ENCODE measurements at places on chromosomes 13 and 19. TPM values are rescaled to one million over a fixed set of nuclear protein-coding genes. Genes with fewer than 3 reads are reported as not detected.

The PNMA8A gene
- total RNA-seq, result 10.1 TPM

The IGFL1 gene
- 2.9 TPM for total RNA-seq

The GAS6 gene
- 111 TPM for total RNA-seq

GRCh38 chr19:16062789-16063188 lies 13.5 kb upstream of the TPM4 start:
- no peak overlapping the region for H3K27ac ChIP-seq
- no peaks in the 10 kb centered on the region for H3K27me3 ChIP-seq
- peak; percentile 44 for DNase-seq
- H3K36me3 ChIP-seq, result no peaks in the 10 kb centered on the region

DNA sequence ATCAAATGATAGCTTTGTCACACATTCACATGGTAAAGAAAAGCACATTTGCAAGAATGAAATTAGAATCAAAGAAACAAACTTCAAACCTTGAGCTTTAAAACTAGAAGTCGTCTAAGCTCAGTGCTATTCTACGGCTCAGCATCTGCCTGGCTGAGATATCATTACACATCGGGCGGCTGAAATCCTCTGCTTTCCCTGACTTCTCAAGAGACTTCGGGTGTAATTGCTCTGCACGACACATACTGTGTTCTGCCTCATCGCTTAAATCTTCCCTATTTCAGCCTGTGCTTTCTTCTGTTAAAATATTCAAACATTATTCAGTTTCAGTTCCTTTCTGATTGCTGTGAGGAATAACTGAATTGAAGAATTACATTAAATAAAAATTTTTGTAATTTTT lies 265.3 kb downstream of the NALCN start:
- peaks cover 5% of the 10 kb centered on the region for H3K36me3 ChIP-seq
- peak overlapping the region; percentile 44 for H3K4me3 ChIP-seq
- peak overlapping the region; percentile 86 for H3K27ac ChIP-seq
- H3K27me3 ChIP-seq, result no peaks in the 10 kb centered on the region

DNA sequence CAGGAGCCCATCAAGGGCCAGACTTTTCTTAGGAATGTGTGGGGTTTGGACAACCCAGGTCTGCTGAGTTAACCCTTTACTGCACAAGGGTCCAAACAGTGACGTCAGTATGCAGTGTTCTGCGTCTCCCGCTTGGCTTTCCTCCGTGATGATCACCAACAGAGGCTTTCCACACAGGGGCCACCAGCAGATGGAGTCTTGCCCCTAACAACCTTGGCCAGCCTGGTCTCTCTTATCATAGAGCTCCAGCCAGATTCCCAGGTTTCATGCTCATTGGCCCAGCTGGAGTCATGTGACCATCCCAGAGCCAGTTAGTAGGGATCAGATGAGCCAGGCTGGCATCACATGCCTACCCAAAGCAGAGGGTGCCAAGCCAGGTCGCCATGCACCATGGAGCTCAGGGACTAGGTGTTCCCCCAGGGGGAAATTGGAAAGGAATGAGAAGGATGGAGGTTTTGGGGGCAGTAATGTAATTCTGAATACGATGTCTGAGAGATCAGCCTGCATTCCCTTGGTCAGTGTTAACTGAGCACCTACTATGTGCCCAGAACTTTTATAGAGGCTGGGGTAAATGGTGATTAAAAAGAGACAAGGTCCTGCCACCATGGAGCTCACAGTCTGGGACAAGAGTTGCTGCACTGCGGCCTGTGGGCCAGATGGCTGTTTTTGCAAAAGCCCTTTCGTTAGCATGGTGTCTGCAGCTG lies 61.2 kb downstream of the MYH14 start:
- no peak for DNase-seq
- no peaks in the 10 kb centered on the region for H3K27me3 ChIP-seq
- H3K27ac ChIP-seq, result no peak overlapping the region
- H3K36me3 ChIP-seq, result no peaks in the 10 kb centered on the region

DNA sequence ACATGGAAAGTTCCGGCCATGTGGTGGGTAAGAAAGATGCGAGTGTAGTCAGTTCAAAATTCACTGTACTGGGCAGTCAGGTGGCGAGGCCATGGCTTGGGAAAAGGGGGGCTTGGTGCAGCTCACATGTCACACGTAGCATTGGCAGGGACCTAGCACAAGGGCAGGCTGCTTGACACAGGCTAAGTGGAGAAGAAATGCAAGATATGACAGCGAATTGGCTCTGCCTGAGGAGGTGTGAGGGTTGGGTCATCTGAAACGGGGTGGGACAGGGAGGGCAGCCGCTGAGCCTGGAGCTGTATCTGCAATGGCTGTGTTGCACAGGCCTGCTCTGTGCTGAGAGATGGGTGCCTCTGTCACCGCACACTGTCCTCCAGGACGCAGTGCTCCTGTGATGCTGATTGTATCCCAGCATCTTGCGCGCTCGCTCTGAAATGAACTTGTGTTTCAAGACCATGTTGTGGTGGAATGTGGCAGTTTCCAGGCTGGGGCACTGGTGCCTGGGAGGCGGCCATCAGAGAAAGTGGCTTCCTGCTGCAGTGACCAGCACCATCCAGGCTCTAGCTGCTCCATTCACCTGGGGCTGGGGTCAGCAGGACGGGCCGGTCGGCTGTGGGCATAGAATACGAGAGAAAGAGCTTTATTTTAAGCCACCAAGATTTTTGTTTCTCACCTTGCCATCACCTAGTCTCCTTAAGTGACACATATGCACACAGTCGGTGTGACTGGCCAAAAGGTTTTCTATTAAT lies 70.3 kb downstream of the TEX29 start:
- H3K36me3 ChIP-seq, result no peaks in the 10 kb centered on the region
- no peak overlapping the region for H3K4me3 ChIP-seq
- peaks cover 5% of the 10 kb centered on the region for H3K27me3 ChIP-seq
- H3K4me1 ChIP-seq, result no peaks in the 10 kb centered on the region
- H3K27ac ChIP-seq, result no peak overlapping the region

All from chondrocyte (in vitro differentiated cells).